ENCODE measurements at places on chromosomes 16 and 17. TPM values are rescaled to one million over a fixed set of nuclear protein-coding genes. Genes with fewer than 3 reads are reported as not detected.

GRCh38 chr16:67277999-67278772, 1.1 kb upstream of the PLEKHG4 start:
- H3K4me1 ChIP-seq = peaks cover 24% of the 10 kb centered on the region
- no peaks in the 10 kb centered on the region for H3K27me3 ChIP-seq
- H3K27ac ChIP-seq = peak overlapping the region; percentile 85
- H3K36me3 ChIP-seq = no peaks in the 10 kb centered on the region
- H3K4me3 ChIP-seq = no peak overlapping the region

GRCh38 chr17:41116297-41116696, 1.9 kb downstream of the KRTAP4-11 start:
- no peak overlapping the region for H3K4me3 ChIP-seq
- no peak for DNase-seq
- H3K36me3 ChIP-seq = no peaks in the 10 kb centered on the region
- H3K4me1 ChIP-seq = no peaks in the 10 kb centered on the region
- no peaks in the 10 kb centered on the region for H3K27me3 ChIP-seq

DNA sequence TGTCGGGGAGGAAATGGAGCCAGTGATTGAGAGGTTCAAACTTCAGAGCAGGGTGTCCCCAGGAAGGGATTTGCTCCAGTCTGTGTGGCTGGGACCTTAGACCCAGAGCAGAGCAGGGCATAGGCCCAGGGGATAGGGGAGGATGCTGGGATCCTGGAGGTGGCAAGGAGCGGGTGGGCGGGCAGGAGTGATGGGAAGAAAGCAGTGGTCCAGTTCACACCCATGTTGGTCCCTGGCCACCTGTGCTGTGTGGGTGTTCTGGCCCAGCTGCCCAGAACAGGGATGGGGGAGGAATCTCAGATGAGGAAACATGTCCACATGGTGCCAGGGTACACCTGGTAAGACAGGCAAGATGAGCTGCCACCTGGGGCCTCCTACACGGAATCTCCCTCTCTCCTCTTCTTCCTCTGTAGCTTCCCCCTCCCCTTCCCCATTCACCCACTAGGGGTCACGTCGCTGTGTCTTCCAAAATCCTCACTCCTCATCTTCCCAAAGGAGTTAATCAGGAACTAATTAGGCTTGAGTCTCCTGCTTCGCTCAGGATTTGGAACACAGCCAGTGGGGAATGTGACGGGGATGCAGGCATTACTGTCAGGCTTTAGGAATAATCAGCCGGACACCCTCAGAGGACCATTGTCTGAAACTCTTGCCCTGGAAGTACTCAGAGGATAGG, 2.3 kb downstream of the BEAN1 start:
- no peak for DNase-seq
- no peaks in the 10 kb centered on the region for H3K36me3 ChIP-seq
- no peak overlapping the region for H3K4me3 ChIP-seq
- peaks cover 68% of the 10 kb centered on the region for H3K27me3 ChIP-seq

GRCh38 chr16:53821487-53821886, 117.5 kb downstream of the FTO start:
- no peak overlapping the region for H3K4me3 ChIP-seq
- no peaks in the 10 kb centered on the region for H3K36me3 ChIP-seq
- H3K27me3 ChIP-seq = no peaks in the 10 kb centered on the region
- no peak for DNase-seq
- no peak overlapping the region for H3K27ac ChIP-seq

The FA2H gene
- 2.1 TPM for total RNA-seq

DNA sequence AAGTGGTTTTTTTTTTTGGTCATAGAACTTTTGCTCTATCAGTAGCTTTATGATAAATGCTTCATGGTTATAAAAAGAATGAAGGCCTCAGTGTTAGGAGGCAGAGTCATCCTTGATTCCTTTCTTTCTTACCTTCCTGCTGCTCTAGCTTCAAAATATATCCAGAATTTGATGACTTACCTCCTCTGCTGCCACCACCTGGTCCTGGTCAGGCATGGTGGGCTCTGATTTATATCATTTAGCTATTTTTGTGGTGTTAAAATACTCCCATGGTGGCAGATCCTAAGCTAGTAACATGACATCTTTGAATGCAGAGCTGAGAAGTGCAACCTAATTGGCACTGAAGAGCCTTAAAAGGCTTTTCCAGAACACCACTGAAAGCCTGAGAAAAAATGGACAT, 508.8 kb upstream of the CDH8 start:
- no peaks in the 10 kb centered on the region for H3K4me1 ChIP-seq
- no peak overlapping the region for H3K4me3 ChIP-seq
- H3K27me3 ChIP-seq = no peaks in the 10 kb centered on the region
- no peak for DNase-seq
- H3K27ac ChIP-seq = no peak overlapping the region

The CALB2 gene
- total RNA-seq = 1.8 TPM

Measured in hepatocyte (in vitro differentiated cells).